GM20000 (cell line): ENCODE measurements at places on chromosomes 16 and 17.

GRCh38 chr16:67443265-67443664 lies 12.3 kb downstream of the HSD11B2 start:
- DNase-seq = no peak

DNA sequence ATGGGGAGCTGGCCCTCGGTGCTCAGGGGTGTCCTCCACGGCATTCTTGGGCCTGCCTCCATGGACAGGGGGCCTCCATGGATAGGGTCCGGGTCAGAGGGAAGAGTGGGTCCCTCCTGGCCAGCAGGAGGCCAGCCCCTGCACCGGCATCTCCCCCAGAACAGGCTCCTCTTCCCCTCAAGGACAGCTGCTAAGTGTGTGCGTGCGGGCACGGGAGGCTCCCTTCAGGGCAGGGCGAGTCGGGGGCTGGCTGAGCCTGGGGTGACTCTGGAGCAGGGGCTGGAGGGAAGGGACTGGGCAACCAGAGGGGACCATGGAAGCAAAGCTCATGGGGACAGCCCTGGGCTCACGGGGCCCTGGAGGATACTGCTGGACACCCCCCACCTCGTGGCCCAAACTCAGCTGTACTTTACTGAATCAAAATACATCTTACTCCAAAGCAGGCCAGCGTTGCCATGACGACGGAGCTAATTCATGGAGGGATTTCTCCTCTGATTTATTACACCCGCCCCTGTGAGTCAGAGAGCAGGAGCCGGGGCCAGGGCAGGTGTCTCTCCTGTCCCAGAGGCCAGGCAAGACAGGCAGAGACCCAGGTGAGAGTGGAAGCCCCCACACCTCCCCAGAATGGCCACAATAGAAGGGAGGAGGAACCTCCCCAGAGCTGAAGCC lies 2.1 kb downstream of the CASKIN1 start:
- no peak for DNase-seq

DNA sequence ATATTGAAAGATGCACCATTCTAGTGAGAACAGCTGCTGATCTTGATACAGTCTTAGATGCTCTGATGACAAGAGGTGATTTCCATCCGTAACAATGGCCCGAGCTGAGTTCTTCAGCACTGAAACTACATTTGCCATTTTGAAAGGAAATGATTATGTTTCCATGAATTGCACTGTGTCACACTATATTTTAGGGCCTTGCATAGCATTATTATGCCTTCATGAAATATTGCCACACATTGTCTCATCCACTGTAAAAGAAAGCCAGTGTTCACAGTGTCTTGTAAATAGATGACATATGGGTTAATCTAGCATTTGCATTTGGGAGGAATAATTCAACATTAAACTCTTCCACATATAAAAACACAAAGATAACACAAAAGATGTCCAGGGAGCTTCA lies 438.3 kb upstream of the PSMD7 start:
- DNase-seq = no peak

DNA sequence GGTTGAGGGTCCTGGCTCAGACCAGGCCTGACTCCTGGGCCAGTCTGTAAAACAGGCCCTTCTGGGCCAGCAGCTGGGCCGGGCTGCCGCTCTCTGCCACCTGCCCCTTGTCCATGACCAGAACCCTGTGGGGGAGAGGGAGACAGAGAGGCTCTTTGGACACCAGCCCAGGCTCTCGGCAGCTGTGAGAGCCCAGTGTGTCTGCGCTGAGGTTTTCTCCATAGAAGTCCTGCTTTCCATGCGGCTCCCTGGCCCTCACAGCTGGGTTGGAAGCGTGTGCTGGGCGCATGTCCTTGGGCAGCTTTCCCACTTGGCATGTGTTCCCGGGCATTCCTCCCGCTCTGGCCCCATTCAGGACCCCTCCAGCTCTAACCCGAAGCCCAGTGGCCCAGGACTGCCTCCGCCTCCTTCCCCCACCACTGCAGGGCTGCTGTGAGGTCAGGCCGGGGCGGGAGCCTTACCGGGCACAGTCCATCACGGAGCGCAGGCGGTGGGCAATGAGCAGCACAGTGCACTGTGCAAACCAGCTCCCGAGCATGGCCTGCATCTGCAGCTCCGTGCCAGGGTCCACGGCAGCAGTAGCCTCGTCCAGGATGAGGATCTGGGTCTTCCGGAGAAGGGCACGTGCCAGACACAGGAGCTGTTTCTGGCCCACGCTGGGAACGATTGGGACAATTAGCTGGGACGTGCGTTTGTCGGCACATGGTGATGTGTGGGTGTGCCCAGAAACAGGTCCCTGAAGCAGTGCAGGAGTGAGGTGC lies 73.0 kb downstream of the ABCC6 start:
- DNase-seq = no peak

DNA sequence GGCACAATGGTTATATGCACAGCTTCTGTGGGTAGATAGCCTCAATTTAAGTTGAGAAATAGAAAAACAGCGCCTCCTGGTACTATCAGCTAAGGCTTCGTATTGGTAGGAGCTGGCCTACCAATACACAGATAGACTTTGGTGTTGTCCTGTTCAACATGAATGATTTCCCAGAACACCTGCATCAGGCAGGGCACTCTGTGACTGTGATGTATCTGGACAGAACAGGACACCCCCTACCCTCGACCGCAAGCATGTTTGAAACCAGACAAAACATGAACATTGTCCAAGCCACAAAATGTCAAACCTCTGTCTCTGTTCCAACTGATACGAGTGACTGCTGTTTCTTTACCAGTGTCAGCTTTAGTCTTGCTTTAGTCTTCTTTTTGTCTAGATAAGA lies 144.9 kb downstream of the HAPSTR1 start:
- DNase-seq = no peak

- DNase-seq = no peak
Measured at GRCh38 chr16:23552161-23552560, 5.0 kb downstream of the EARS2 start.

DNA sequence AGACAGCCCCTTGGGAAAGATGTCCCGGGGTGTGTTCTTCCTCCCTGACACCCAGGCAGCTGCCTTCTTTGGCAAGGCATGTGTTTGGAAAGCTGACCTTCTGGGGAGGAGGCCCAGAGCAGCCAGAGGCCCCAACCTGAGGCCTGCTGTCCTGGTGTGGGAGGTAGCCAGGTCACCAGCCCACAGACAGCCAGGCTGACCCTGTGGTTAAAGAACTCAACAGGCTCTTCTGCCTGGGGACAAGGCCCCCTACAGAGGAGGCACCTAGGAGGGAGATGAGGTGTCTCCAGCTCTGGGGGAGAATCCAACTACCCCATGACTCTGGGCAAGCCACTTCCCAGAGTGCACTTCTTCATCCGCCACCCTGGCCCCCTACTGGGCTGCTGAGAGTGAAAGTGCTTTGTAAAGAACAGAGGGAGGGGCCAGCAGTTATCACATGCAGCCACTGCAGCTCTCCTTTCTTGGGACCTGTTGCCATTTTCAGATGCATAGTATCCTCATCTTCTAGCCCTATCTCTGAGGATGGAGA lies 13.1 kb upstream of the SREBF1 start:
- peak; percentile 76 for DNase-seq

DNA sequence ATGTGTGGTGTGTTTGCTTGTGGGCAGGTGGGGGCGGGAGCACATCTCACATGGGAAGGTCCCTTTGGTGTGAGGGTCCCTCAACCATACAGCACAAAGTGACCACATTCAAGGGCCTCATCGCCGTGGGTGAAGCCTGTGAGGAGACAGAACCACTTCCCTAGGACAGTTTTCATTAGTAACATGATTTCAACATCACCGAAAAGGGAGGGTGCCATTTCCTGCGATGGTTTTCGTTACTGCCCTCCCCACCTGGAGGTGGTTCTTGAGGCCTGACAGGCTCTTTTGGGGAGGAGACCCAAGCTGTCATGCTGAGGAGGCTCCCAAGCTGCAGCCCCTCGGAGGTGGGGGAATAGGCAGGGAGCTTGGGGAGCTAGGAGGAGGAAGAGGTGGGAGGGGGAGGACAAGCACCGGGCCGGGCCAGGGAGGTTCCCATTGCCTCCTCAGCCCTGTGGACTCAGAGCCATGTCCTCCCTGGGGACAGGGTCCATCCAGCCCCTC lies 9.5 kb downstream of the CD300LB start:
- DNase-seq = no peak

DNA sequence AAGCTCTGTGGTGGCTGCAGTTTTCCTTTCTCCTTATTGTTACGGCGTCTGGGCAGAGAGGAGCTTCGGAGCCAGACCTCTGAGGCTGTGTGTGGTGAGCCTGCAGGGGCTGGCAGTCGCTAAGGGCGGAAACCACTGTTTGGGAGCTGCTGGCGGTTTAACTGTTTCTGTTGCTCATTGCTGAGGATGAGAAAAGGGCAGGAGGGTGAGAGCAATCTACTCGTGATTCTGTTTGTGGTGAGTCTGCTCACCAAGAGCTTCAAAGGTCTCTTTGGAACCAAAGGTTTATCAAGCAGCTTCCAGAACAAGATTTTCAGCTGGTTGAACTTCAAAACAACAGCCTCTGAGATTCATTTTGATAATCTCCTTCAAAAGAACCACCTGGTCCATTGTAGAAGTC lies 143.9 kb downstream of the ANKFN1 start:
- DNase-seq = no peak

DNA sequence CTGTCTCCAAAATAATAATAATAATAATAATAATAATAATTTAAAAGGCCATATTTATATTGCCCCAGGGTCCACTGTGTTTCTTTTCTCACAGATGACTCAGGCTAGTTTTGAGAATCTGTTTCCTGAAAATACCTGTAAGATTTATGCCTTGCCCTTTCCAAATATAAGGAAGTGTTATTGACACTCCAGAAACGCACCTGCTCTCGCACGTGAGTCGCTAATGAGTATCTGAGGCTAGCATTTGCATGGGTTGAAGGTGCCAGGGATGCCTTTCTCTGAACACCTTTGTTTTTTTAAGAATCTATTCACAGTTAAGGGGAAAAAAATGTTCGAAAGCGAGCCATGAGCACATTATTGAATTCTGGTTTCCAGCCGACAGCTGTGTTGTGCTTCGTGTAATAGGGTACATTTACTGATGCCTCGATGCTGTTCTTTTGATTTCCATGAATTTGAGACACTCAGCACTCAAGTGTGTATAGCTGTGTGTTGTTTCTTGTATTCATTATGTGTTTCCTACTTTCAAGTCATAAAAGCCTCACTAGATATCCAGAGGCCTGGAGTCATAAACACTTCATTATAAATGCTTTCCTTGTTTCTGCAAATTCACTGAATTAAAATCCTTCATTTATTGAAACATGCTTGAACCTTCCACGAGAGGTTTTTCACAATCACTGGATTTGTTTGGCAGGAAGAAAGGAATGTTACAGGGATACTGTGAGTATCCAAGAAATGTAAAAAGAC lies 45.0 kb upstream of the NOL11 start:
- no peak for DNase-seq

- no peak for DNase-seq
Measured at GRCh38 chr16:79452671-79453070, 147.9 kb downstream of the MAF start.

DNA sequence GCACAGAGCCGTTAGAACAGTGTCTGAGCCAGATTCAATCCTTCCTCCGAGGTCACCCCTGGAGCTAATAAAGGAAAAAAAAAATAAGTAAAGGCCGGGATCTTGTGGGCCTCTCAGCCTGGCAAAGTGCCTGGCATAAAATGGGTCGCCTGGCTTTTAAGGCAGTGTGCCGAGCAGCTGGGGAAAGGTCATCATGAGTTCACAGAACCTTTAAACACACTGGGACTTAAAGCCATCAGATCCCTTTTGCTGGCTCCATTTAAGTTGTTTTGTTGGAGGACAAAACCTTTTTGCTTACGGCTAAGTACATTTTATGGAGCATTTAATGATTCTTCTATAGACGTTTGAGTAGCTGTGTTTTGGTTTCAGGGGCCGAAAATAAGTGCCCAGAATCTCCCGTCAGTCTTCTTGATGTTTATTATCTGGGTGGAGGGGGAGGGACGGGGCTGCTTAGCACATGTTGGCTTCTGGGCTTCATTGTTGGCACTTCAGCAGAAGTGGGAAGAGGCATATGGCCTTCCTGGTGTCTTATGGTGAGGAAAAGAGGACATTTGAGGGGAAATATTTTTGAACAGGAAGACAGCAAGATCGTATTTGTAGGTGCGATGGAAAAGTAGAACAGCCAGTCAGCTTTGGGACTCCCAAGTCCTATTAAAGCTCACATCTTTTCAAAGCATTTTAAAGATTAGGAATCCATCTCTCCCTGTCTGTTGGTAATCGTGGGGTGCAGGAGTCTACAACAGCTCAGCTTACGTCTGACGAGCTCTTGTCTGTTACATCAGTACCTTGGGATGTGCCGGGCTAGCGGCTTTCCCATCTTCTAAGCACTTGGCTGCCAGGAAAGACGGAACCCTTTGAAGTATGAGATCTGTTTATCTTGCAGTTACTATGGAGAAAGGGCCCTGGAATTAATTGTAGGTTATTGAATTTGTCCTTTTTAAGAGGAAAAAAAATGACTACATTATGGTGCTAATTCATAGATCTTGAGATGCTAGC lies 31.1 kb downstream of the RBFOX1 start:
- DNase-seq = no peak

DNA sequence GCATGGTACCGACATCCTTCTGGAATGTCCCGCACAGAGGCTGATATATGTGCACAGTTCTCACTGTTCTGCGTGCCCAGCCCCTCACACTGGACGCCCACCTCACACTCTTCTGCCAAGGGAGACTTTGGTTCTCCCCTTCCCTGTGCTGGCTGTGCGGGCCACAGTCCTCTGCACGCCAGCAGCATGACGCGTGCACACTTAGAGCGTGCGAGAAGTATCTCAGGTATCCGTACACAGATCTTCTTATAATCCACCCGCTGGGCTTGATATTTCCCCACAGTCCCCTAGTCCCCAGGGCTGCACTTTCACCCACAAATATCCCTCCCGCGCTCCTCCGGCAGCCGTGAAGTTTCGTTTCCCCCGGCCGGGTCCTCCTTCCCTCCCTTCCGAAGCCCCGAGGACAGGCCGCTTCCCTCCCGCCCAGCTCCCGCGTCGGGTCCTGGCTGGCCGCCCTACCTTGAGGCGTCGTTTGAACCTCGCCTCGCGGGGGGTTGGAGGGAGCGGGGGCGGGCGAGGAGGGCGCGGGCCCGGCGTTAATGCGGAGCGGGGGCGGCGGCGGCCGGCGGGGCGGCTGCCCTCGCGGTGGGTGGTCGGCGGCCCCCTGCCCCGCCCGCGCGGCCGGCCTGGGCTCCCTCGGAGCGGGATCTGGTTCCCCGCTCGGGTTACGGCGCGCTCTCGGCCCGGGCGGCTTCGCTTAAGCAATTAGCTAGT lies 5.0 kb upstream of the FOXF1 start:
- DNase-seq = no peak

DNA sequence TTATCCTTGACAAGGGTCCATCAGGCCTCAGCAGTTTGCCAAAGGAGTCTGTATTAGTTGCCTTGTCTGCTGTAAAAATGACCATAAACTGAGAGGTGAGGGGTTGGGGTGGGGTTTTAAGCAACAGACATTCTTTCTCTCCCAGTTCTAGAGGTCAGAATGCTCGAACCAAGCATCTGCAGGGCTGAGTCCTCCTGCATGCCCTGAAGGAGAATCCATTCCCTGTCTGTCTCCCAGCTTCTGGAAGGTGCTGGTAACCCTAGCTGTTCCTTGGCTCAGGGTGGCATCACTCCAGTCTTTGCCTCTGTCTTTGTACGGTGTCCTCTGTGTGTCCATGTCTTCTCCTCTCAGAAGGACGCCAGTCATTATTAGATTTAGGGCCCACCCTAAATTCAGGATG lies 17.5 kb upstream of the IRF8 start:
- DNase-seq = no peak
